ENCODE measurements at places on chromosomes 4 and X.

- DNase-seq, result no peak
Observed at GRCh38 chr4:152926959-152927358, 9.2 kb upstream of the FHDC1 start.

DNA sequence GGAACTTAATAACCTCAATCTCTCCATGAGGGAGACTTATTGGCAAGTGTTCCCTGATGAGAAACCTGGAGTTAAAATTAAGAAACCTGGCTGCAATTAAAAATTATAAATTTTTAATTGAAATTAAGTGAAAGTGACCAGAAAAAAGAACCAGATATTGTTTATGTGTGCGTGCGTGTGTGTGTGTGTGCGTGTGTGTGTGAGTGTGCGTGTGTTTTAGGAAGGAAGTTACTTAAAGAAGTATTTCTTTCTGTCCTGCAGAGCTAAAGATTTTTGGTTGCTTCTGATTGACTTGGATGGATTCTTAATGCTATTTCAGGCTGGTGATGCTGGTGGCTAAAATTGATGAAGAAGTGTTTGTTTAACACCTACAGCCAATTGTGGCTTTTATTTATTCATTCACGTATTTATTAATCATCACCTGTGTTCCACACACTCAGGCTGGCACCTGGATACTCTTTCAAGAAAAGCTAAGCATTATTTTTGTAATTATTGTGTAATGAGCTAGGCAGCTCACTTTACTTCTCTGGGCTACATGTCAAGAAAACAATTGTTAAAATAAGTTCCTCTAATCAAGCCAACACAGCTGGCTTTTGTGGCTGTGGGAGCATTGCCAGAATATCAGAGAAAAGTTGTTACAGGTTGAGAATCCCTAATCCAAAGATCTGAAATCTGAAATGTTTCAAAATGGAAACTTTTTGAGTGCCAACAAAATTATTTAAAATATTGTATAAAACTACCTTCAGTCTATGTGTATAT lies 68.5 kb downstream of the CEP44 start:
- no peak for DNase-seq

DNA sequence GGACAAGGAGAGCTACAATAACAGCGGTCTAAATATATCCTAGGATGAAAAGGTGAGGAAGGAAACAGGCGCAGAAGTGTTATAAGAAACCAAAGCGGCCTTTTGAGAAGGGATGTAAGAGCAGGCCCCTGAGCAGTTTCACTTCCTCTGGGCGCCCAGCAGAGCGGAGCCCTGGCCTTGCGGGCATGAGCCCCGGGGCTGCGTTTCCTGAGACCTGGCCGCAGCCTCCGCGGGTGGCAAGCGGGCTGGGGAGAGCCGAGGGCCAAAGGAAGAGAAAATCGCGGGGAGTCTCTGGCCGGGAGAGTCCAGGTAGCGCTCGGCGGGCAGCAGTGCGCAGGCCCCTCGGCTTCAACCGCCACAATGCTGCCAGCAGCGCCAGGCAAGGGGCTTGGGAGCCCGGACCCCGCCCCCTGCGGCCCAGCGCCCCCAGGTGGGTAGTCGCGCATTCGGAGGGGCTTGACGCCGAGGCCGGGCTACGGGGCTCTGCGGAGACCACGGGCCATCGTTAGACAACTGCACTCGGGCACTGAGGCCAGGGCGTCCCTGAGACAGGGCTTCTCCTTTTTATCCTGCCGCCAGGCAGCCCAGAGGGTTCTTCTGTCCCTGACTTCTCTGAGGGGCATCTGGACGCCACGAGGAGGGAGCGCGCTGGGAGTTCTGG lies at the start of gene BANK1:
Gene BANK1, plus strand, starts transcription at position 210 of the 661 bp plus-strand sequence. Its CDS starts 151 bp downstream, at position 361.
- DNase-seq, result no peak

DNA sequence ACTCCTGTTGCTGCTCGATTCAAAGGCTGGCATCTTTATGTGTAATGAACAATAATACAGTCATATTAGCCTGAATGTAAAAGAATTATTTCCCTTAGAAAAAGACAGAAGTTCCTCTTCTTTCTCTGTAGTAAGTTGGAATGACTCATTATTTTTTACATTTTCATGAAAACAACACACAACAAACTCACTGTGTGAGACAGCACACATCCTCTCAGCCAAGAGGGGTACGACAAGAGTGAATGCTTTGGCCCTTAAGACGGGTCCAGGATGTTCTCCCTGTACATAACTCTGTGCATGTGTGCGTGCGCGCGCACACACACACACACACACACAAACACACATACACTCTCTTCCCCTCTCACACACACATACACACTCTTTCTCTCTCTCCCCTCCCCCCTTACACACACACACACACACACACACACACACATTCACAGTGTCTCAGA lies 72.8 kb downstream of the MANBA start:
- no peak for DNase-seq

- peak; percentile 74 for DNase-seq
Observed at GRCh38 chr4:152605641-152606335, 69.9 kb upstream of the FBXW7 start.

DNA sequence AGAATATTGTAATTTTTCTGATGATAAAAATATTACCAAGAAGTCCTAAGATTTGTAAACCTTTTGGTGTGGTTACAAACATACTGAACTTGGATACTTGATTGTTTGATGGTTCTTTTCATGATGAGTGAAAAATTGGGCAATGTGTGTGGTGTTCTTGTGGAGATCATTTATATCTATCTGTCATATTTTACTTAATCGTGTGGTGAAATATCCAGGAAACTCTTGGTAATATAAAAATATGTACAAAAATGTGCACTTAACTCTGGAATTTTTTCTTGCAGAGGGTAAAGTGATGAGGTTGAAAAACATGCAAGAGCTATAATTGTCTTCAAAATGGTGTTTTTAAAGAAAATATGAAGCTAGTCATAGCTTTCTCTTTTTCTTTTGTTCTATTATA lies 2.8 kb downstream of the DCUN1D4 start:
- DNase-seq, result no peak

DNA sequence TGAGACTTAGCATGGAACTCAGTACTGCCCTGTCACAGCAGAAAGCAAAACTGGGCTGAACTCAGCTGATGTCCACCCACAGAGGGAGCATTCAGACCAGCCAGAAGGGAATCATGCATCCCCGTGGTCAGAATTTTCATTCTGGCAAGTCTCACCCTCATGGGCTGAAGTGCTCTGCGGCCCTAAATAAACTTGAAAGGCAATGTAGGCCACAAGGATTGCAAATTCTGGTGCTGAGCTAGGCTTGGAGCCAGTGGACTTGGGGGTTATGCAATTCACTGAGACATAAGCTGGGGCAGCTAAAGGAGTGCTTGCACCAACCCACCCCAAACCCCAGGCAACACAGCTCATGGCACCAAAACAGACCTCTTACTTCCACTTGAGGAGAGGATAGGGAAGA lies 494.1 kb downstream of the GABRG1 start:
- DNase-seq, result no peak

GRCh38 chrX:25020905-25021449 lies 5.2 kb upstream of the ARX start:
- peak; percentile 15 for DNase-seq

- DNase-seq, result no peak
Observed at GRCh38 chrX:50643525-50644137, 170.4 kb downstream of the SHROOM4 start.

- no peak for DNase-seq
Observed at GRCh38 chr4:104966349-104967033, 180.2 kb upstream of the TET2 start.

DNA sequence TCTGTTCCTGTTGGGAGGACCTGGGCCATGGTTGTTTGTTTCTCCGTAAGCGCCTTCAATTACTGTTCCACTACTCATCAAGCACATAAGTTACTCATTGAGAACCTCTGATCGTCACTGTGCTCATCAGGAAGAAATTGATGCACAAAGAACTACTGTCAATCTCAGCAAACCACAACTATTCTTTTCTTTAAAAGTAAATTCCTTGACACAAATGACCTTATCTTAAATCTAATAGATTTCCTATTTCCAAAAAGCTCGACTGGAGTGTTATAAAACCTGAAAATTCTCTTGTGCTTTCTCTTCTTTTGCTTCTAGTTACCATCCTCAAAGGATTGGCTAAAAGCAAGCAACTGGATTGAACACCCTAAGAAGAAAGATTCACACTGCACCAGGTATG lies at the start of gene MUC7:
Gene MUC7, plus strand, starts transcription at position 301 of the 400 bp plus-strand sequence. CDS start 1,825 bp downstream, outside the sequence.
- DNase-seq, result no peak

DNA sequence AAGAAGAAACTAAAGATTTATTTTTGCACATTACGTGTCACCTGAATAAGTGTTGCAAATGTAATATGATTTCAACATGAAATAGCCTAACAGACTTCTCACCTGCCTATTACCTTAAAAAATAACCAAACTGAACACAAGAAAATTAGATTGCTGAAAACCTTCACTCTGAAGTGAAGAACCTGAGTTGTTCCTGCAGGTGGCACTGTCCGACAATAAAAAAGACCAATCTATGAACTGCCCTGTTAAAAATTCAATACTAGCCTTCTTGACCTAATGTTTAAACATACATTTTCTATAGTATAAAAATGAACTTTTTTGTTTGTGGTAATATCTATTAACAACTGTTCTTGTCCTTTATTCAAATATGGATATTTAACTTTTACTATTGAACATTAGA lies 69.2 kb upstream of the PNPLA4 start:
- peak; percentile 26 for DNase-seq

GRCh38 chrX:135384161-135384836 lies 37.4 kb upstream of the SMIM10L2A start:
- no peak for DNase-seq

GRCh38 chr4:30866907-30867306 lies 146.7 kb downstream of the PCDH7 start:
- peak; percentile 20 for DNase-seq

DNA sequence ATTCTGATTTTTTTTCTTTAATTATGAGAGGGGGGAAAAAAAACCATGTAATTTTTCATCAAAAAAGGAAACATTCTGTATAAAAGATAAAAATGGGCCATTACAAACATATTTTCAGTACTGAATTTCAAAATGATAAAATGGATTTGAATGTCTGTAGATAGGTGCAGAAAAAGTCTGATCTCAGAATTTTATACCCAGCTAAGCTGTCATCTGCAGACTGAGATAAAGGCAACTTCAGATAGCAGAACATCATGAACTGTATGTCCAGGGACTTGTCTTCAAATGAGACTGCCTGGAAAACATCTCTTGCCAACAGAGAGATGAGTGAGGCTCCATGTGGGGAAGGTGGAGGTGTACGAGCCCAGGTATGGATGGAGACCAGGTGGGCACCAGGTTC lies 118.5 kb upstream of the PSAPL1 start:
- no peak for DNase-seq

- no peak for DNase-seq
Observed at GRCh38 chr4:146282657-146283056, 68.3 kb downstream of the REELD1 start.

- DNase-seq, result no peak
Observed at GRCh38 chr4:91085961-91086360, 958.8 kb downstream of the CCSER1 start.

- no peak for DNase-seq
Observed at GRCh38 chr4:154390324-154390723, 101.3 kb downstream of the DCHS2 start.

DNA sequence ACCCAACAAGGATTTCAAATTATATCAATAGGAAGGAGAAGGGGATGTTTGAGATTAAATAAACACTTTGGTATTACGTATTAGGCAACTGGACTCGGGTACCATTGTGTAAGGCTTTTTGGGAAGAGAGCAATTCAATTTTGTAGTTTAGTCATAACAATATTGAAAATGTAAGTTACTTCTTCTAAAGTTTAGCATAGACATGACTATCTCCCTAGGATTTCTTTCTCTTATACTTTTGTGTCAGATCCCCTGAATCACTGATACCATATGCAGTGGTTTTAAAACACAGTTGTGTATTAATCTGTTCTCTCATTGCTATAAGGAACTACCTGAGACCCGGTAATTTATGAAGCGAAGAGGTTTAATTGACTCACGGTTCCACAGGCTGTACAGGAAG lies 123.8 kb upstream of the FAM9C start:
- DNase-seq, result no peak

- peak; percentile 15 for DNase-seq
Observed at GRCh38 chrX:148530464-148531077, 30.2 kb downstream of the AFF2 start.

- DNase-seq, result no peak
Observed at GRCh38 chrX:148806145-148806870, 305.9 kb downstream of the AFF2 start.

DNA sequence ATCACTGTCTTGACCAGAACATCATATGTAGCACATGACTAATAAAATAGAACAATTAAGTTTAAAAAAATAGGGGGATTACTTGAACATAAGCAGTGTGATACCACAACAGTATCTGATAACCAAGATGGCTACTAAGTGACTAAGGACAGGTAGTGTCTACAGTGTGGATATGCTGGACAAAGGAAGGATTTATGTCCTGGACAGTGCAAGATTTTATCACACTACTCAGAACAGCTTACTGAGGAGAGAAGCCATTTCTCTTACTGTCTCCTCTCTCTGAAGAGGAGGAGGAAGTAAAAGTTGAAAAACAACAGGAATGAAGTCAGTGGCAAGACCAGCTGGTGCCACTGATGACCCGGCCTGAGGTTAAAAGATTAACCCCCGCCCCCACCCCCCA lies 4.0 kb upstream of the SLC10A7 start:
- no peak for DNase-seq

GRCh38 chrX:44392767-44393166 lies 49.3 kb upstream of the EFHC2 start:
- no peak for DNase-seq

- DNase-seq, result no peak
Observed at GRCh38 chr4:170049766-170050165, 23.6 kb upstream of the MFAP3L start.

- peak; percentile 31 for DNase-seq
Observed at GRCh38 chr4:16916719-16917337, 18.4 kb upstream of the LDB2 start.

DNA sequence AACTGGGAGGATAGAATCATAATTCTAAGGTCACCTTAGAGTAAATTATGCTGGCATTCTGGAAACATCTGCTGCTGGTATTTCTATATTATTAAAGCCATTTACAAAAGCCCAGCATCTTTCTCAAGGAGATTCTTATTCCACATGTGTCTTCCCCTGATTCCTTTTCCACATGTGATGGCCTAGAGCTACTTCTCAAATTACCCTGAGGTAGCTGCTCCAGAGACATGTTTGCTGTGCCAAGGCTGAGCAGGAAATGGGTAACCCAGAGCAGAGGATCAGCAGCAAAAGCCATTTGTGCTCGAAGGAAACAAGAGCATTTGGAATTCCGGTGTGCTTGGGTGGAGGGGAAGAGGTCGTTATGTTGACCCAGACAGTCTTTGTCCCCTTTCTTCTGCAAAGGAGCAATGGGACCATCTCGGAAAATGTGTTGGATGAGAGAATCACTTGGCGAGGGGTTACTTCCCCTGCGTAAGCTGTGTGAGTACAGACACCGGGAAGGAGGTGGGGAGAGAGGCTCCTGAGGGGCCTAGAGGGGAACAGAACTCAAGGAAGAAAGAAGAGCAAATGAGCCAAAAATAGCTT lies 24.6 kb downstream of the TSC22D3 start:
- no peak for DNase-seq

GRCh38 chr4:107931775-107932321 lies 499 bp downstream of the CYP2U1 start:
- no peak for DNase-seq

Data from A172 (cell line).